LoVo (cell line): ENCODE measurements at places on chromosomes 7 and 10.

DNA sequence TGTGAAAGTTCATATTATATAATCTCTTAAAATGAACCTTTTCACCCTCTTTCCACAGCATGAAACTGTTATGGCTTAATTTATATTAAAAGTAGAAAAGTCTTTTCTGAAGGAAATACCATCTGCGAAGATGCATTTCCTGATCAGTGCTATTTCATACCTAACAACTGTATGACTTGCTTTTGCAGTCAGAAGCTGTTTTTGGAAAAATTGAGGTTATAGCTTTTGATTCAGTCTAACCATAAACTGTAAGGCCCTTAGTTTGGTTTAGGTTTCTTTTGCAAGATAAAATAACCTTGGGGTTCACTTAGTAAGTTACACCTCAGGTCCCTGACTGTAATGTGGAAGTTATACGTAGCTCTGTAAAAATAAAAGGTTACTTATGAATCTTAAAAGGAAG is 22.7 kb upstream of the PARP12 start:
- no peak for DNase-seq

DNA sequence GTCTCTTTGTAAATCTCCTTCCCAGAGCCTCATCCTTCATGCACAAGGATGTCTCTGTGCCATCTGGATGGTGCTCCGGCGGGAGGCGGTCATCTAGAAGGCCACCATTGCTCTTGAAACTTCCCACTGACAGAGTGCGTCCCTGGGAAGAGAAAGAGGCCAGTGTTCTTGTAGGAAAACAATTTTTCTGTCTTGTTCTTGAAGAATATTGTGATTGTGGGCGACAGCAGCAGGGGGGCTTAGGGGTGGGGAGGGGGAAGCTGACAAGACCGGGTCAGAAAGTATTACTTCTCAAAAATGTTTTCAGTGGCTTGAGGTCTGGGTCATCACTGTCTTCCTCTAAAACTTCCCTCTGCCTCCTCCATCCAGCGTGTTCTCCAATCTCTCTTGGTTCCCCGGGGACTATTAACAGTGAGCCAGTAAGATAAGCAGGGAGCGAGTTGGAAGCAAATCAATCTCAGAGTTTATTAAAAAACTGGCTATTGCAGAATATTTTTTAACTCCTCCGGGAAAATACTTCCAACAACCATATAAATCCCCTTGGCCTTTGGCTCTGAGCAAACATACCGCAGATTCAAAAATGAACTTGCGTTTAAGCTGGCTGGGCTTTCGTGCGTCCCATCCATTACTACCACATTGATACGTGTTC is 597.8 kb upstream of the MGMT start:
- DNase-seq: no peak

DNA sequence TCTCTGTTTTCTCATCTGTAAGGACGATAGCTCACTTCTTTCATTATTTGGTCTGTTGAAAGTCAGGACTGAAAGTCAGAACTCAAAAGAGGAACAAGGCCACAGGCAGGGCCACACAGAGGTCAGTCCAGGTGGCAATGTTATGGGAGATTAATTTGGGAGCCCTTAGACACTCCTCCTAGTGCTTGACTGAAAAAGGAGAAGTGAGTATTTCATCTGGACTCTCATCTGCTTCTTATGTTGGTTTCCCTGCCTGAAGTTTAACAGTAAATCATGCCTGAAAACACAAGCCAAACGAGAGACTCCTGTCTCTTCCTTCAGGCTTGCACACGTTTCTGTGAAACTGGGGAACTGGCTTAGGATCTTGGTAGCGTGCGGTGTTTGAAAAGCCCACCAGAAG is 248.5 kb downstream of the BUB3 start:
- no peak for DNase-seq

DNA sequence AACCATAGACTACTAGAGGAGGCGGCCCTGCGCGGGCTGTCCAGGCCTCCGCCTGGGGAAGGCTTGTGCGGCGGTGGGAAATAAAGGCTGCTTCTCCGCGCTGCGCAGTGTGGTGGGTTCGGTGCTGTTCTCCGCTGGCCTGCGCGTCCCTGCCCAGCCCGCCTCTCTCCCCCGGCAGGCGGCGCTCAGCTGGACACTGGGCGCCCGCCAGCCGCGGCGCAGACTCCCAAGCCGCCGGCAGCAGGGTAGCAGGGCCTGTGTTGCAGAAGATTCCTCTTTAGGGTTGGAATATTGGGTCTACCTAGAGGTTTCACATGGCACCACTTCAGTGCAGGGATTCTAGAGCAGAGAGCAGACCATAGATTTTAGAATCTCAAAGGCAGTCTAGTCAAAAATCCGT is 66.1 kb upstream of the ZPBP start:
- DNase-seq: no peak

DNA sequence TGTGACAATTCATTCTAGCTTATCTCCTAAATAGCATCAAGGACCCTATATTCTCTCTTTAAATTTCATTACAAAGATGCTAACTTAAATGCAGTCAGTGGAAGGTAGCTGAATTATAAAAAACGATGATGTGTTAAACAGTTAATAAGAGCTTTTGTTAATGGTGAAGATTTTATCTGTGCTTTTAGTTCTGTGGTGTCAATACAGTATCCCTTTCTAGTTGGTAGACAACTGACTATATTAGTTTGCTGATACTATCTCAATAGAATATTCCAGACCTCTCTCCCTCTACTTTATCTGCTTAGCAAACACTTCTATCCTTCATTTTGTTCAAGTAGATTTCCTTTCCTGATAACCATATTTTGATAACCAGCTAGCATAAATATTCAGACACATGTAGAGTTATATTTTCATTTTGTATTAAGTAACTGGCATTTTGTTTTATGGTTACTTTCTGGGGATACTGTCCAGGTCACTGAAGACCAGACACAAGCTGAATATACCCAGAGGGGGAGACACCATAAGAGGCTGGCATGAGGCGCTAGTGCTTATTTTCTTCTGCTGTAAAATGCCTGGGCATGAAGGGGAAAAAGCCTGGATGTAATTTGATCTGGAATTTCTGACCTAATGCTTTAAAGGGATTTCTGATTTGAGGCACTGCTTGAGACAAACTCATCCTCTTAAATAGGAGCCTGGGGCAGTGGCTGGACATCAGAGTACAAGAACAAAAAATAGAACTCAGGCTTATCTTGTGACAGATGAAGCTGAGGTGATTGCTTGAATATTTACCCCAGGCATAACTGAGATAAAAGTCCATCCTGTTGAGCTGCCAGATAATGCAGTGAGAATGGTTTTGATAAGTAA is 197.5 kb downstream of the MALRD1 start:
- no peak for DNase-seq

DNA sequence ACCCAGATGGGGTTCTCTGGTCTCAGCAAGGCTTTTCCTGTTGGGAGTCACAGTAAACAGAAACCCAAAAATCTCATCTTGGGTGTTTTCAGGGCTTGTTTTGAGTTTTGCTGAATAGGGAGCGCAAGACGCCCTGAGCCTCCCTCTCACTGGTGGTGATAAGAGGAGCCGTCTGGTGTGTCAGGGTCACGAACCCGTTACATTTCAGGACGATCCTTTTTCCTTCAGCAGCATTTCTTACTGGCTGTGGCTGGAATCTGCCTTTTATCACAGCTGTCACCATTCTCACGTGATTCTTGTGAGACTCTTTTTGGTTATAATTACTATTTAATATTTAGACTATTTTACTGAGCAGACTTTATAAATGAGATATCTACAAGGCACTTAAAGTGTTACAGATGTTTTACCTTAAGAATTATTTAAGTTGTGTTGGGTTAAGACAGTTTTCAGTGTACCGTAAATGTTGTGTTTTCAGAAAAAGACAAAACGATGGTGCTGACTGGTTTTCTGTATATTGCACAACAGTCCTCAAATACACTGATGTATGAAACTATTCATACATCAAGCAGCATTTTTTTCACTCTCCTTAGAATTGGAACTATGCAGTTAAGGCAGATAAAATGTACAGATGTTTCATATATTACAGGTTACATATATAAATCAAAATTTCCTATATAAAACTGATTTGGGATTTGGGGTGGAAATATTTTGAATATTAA is 2.2 kb upstream of the GET4 start:
- DNase-seq: no peak

GRCh38 chr7:13800694-13801448 is 188.6 kb downstream of the ETV1 start:
- no peak for DNase-seq

DNA sequence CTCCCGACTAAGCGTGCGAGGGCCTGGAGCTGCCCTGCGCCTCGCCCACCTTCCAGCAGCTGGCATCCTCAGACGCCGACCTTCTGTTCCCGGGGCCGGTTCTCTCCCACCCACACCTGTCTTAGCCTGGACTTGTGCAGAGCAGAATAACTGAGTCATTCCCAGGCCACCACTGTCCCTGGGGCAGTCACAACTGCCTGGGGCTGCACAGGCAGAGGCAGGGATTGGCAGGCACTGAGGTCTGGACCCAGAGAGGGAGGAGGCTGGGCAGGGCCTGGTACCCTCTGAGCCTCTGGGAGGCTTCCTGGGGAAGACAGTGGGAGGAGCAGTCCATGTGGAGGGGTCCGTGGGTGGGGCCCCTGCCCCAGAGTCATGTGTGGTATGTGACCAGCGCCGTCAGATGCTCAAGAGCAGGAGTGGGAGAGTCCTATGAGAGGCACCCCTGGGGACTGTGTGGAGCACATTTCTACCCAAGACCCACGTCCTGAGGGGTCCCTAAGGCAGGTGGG is 74.3 kb downstream of the NKX6-2 start:
- DNase-seq: no peak

GRCh38 chr7:106205621-106206222 is 79.1 kb downstream of the NAMPT start:
- no peak for DNase-seq

GRCh38 chr10:28316696-28317095 is 13.8 kb upstream of the MPP7 start:
- no peak for DNase-seq

DNA sequence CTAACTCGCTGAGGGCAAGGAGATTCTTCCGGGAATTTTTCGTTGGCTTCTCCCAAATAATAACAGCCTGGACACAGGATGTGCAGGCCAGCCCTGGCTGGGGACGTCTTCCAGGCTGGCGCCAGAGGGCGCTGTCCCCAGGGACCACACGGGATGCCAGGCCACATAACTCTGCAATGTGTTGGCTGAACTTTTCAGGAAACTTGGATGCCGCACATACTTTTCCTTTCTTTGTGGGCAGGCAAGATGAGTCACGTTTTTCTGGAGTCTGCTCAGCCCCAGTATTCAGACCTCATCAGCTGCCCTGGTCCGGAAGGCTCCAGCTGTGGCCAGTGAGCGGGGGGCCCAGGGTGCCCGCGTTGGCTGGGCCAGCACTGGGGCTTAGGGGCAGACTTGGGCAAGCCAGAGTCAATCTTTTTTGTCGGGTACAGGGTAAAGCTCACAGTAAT is 122.7 kb downstream of the PRKAG2 start:
- peak; percentile 99 for DNase-seq

DNA sequence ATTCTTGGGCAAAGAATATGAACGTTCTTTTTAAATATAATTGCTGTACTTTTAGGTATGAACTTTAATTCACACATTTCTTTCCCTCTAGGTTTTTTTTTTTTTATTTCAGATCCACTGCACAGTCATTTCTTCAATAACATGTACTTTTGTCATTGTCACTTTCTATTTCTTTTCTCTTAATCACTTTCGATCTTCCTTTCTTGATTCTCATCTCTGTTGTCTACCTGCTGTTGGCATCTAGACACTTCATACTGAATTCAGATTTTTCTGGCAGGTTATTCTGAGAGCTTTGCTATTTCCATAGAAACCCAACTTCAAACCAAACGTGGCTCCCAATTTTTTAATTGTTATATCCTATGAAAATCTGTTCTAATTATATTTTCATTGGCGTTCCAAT is 211.7 kb upstream of the KLF6 start:
- no peak for DNase-seq

DNA sequence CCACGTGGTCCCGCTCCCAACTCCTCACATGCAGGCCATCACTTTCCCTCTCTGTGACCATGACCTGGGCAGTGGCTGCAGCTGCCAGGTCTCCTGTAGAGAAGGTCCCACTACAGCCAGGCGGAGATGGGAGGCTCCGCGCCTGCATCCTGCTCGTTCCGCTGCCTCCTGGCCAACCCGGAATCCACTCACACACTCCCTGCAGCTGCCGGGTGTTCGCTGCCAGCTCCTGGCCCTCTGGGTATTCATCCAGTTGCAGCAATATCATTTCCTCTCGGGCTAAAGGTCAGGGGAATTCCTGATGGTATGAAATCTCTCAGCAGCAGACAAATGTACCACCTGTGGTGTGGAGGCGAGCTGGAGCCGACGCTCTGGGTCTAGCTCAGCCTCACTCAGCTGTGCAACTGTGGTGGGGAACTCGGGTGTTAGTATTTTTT is 65.7 kb downstream of the TLL2 start:
- DNase-seq: no peak

DNA sequence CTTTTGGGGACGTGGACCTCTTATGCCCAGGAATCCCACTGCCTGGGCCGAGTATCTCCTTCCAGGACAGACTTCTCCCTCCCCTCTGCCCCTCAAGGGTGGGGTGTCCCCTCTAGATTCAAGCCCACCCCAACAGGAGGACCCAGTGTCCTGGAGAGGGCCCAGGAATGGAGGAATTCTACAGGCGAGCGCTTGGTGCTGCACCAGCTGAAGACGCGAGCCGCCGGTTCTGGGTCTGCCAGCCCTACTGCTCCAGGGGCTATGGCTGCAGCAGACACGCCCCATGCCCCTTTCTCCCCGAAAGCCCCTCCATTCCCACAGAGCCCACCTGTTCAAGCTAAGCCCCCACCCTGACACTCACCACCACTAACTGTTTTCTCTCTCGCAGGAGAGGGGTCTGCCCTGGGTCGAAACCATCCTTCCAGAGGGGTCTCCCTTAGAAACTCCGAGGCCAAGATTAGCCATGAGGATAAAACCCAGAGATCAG is 8.6 kb downstream of the CRYGN start:
- DNase-seq: no peak

DNA sequence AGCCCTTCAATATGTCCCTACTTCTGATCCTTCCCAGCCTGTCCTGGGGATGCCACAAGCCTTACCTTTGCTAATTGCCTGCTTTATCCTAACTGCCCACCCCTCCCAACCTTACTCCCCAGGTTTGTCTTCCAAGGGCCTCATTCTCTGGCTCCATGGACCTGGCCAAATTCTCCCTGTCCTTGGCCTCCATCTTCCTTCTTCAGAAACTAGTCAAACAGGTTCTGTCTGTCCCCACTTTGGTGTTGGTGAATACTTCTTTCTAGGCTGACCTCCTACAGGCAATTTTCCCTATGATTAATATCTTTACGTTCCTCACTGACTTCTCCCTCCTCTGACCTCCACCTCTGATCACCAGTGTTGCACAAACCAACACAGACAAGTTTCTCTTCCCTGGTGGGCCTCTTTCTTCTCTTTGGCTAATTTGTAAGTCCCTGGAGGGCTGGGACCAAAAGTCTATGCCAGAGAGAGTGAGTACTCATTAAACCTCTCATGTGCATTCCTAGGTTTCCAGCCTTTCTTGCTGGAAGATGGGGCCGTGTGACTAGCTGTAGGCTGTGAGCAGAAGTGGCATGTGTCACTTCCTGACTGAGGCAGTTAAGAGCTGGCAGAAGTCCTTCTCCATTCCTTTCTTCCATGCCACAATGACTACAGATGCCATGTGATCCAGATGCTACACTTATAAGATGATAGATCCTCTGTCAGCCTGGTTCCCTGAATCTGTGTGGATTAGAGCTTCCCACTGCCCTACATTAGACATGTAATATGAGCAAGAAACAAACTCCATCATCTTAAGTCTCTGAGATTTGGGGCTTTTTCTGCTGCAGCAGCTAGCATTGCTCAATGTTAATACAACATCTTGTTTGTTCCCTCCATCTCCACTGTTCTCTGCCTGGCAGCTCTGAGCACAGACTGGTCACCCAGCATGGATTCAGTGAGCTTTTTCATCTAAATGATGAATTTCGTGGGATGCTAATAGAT is 382.7 kb downstream of the RPS24 start:
- DNase-seq: no peak
